Activated CD4-positive, alpha-beta T cell treated with anti-CD3 and anti-CD28 coated beads for 36 hours (primary cell): ENCODE measurements at places on chromosomes 1 and 21. TPM values are rescaled to one million over a fixed set of nuclear protein-coding genes. Genes with fewer than 3 reads are reported as not detected.

Gene LAMC1
- total RNA-seq = 0.25 TPM

Gene TIE1
- total RNA-seq = not detected

Gene RLF
- 20.1 TPM for total RNA-seq

Gene GSTM1
- 94.0 TPM for total RNA-seq

Gene TACSTD2
- 0.11 TPM for total RNA-seq

Gene SYT11
- 14.3 TPM for total RNA-seq

Gene PDZK1IP1
- total RNA-seq = not detected

Gene CAMK2N1
- 0.48 TPM for total RNA-seq

Gene LRRC71
- not detected for total RNA-seq

Gene KRTAP19-7
- total RNA-seq = not detected

Gene CHI3L1
- 0.18 TPM for total RNA-seq

Gene LRRC38
- not detected for total RNA-seq

Gene FCRL6
- not detected for total RNA-seq

Gene RAB3B
- total RNA-seq = 0.07 TPM

Gene SH2D5
- total RNA-seq = 0.32 TPM

Gene PLPP3
- total RNA-seq = not detected

Gene ATP1A2
- not detected for total RNA-seq

Gene CASQ1
- not detected for total RNA-seq

Gene S100A8
- total RNA-seq = not detected

Gene COL11A1
- not detected for total RNA-seq

Gene CYYR1
- total RNA-seq = not detected

Gene AMIGO1
- 1.8 TPM for total RNA-seq

Gene HES3
- total RNA-seq = not detected

Gene SPTA1
- total RNA-seq = not detected

Gene NDUFV3
- 24.6 TPM for total RNA-seq

Gene MTARC1
- total RNA-seq = not detected

Gene CERS2
- 151 TPM for total RNA-seq

Gene GSTM2
- total RNA-seq = 18.7 TPM

Gene FAM43B
- not detected for total RNA-seq

Gene RPTN
- not detected for total RNA-seq

Gene LIN28A
- total RNA-seq = not detected

Gene SEC16B
- total RNA-seq = not detected

Gene LYST
- total RNA-seq = 32.3 TPM

Gene ADAM30
- total RNA-seq = not detected

Gene SH3BGR
- total RNA-seq = 2.7 TPM

Gene PEX19
- 49.2 TPM for total RNA-seq

Gene LAX1
- 20.6 TPM for total RNA-seq

Gene COL6A1
- total RNA-seq = 0.69 TPM

Gene S100A2
- total RNA-seq = 7.0 TPM

Gene CD5L
- not detected for total RNA-seq

Gene RNF223
- total RNA-seq = not detected

Gene KCNT2
- total RNA-seq = 0.05 TPM

Gene OR2L13
- not detected for total RNA-seq

Gene TMEM61
- not detected for total RNA-seq

Gene RGS13
- total RNA-seq = not detected

Gene NPPA
- total RNA-seq = not detected

Gene NTRK1
- 6.1 TPM for total RNA-seq

Gene REN
- not detected for total RNA-seq

Gene MPL
- not detected for total RNA-seq
